ENCODE measurements at places on chromosomes 6 and 20.

GRCh38 chr6:136235233-136235564 is 14.9 kb downstream of the MTFR2 start:
- DNase-seq = no peak

DNA sequence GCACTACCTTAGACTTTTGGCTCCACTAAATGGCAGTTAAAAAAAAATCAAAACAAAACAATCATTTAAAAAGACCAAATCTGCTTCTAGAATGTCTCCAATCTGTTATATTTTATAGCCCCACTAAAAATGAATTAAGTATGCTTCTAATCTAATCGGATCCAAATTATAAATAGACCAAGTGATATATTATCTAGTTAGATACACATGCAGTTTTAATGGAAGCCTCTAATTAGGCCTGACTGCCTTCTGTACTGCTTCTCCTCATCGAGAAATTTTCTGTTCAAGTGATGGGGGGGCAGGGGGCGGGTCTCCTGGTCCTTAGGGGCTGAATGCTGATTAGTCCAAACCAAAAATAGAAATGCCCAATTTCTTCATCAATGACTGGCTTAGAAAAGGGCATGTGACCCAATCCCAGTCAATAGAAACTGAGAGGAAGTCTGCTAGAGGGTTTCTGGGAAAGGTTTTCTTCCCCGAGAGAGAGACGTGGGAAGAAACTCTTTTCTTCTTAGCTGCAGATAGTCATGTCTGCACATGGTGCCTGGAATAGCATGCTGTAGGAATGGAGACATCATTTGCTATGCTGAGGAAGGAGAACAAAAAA is 6.9 kb downstream of the SESN1 start:
- no peak for DNase-seq

GRCh38 chr20:5662769-5663168 is 87.4 kb upstream of the SHLD1 start:
- DNase-seq = peak; percentile 87

- peak; percentile 67 for DNase-seq
Measured at GRCh38 chr6:114108119-114109002, 137.4 kb upstream of the HDAC2 start.

DNA sequence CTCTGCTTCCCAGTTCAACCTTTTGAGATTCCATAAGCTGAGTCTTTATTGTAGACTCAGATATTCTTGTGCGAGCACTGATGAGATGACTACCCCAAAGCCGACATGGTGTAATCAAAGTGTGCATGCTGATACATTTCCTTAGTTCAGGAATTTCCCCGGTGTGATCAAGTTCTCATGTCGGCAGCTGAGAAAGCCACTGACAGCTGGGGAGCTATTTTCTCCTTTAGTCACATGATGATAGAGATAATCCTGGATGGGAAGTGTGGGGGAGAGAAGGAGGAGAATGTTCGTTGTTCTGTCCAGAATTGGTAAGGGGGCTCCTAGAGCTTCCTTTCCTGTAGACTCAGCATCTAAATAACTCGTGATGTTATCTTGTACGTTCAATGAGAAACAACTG is 7.7 kb upstream of the CAP2 start:
- DNase-seq = no peak

DNA sequence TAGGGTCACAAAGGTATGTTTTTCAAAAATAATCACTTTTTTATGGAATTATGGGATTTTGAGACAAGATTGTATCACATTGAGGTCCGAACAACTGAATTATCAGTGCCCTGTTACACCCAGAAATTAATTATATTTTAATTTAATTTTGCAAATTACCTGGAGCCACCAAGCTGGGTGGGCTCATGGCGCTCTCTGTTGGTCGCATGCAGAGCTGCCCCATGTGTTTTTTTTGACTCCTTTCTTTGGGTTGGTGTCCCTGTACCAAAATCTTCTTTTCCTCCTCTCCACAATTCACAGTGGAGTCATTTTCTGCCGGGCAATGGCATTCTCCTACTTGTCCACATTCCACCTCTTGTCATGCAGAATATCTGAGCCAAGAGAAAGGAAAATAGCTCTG is 38.9 kb upstream of the FRMD1 start:
- DNase-seq = no peak

- no peak for DNase-seq
Measured at GRCh38 chr20:39800111-39800510, 838.0 kb downstream of the DHX35 start.
